Smooth muscle cell of the brain vasculature (primary cell): ENCODE measurements at places on chromosomes 4 and X.

GRCh38 chrX:134431894-134432293 is 28.1 kb upstream of the HPRT1 start:
- DNase-seq = no peak

DNA sequence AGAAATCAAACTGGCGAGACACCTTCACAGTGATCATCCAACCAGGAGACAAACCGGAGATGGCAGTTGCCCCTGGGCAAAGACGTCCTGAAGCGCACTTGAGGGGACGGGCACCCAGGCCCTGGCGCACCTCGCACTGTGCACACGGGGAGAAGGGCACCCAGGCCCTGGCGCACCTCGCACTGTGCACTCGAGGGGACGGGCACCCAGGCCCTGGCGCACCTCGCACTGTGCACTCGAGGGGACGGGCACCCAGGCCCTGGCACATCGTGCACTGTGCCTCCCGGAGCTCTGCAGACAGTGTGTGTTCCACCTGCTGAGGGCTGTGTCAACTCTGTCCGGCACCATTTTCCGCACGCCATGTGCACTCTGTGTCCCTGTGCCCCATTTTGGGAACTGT is 34.6 kb upstream of the CPLX1 start:
- no peak for DNase-seq

GRCh38 chr4:111960241-111960667 is 185.0 kb upstream of the FAM241A start:
- DNase-seq = no peak

DNA sequence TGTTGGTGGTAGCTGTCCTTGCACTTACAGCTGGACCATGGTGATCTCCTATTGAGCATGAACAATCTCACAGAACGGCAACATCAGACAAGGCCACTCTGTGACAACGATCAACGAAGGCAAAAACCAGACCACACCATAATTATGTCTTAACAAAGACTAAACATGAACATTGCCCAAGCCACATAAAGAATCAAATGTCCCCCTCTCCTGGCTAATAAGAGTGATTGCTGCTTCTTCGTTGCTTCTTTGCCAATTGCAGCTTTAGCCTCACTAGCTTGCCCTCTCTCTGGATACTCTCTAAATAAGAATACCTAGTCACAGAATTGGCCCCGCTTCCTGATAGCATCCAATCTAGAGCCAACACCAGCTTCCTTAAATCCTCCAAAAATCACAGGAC is 41.5 kb upstream of the PGRMC1 start:
- no peak for DNase-seq

DNA sequence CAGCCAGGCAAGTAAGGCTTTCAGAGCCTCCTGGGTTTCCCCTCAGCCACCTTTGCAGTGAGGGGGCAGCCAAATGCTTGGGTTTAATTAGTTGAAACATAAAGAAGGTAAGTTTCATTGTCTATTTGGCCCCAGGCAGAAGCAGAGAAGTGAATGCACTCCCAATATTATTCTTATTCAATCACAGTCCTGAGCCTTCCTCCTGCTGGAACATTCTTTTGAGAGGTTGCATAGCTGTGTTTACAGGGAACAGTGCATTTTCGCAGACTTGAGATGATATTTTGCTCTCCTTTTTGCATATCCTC is 13.9 kb downstream of the SLC2A9 start:
- DNase-seq = no peak

DNA sequence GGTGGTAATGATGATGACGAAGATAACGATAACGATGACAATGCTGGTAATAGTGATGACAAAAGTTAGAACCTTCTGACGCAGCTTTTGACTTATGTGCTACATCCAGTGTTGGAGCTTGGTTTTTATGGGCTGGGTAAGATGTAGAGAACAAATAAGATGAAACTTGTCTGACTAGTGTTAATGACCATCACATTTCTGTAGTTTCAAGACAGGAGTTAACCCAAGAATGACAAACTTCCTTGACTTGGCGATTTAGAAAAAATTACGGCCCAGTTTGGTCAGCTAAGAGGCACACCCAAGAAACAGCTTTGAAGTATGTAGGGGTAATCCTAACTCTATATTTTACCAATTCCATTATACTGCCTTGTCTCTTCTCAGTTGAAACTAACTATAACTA is at the start of gene TMPRSS11B:
TSS of gene TMPRSS11B (minus strand) at position 101 of the 400 bp plus-strand sequence. CDS start 136 bp downstream, outside the sequence.
- no peak for DNase-seq
